ENCODE measurements at places on chromosomes 7 and 10.

GRCh38 chr10:12943425-12943824 lies 58.1 kb downstream of the CCDC3 start:
- no peak for DNase-seq

DNA sequence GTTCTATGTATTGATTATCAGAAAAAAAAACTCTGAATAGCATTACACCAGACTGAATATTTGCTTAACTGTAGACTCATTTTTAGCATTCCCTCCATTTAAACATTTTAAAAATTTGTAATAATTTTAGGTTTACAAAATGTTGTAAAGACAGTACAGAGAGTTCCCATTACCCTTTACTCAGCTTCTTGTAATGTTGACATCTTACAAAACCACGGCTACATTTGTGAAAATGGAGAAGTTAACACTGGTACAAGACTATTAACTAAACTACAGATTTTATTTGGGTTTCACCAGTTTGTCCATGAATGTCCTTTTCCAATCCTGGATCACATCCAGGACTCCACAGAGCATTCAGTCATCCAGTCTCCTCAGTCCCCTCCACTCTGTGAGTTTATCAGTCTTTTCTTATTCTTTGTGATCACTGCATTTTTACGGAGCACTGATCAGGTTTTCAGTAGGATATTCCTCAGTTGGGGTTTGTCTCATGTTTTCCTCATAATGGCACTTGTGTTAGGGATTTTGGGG lies 130.0 kb upstream of the EEPD1 start:
- no peak for DNase-seq

DNA sequence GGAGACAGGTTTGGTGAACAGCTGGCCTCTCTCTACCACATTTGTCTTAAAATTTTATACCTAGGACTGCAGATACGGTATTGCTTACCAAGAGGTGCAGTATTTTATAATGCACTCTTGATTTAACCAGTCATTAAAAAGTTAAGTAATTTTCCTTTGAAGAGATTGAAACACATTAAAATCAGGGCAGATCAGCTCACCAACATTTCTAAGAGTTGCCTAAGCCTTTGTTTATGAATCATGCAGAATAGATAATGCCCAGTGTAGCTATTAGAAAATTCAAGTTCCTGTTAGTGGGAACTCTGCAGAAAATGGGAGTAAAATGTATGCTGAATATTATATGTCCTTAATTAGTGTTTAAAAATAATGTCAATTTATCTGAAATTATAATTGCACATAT lies 140.2 kb upstream of the PRPS1L1 start:
- DNase-seq, result no peak

- no peak for DNase-seq
Measured at GRCh38 chr7:30930621-30931020, 19.0 kb downstream of the AQP1 start.

DNA sequence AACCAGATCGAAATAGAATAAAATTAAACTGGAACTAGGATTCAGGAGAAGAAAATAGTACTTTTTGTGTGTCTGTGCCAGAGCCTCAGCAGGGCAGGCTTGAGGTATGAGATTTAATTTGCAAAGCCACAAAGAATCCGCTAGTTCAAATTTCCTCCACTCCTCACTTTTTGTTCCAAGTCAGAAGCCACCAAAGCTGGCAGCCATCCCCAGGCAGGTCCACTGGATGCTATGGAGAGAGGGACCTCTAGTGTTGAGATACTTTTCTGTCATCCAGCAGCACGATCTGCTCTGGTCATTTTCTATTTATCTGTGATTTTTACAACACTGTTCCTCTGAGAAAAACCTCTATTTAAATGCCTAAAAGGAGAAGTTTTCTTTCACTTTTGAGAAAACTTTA lies 147.9 kb upstream of the FRMD4A start:
- DNase-seq, result no peak

GRCh38 chr10:23439961-23440889 lies 1.4 kb downstream of the OTUD1 start:
- DNase-seq, result no peak

DNA sequence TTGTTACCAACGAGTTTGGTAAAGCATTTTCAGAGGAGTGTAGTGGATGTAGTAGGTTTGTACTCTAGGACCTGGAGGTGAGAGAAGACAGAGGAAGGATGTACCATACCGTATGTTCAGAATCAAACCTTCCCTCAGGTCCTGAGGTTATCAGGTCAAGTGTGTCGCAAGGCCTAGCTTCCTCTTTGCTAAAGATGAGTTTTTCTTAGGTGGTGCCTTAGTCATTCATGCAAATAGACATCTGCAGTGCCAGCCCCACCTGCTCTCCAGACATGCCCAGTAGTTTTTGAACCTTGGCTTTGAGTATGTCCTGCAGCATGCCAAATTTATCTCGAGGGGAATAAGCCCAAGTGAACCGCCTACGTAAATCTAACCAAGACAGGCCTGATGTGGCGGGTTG lies 71.3 kb downstream of the HDAC9 start:
- DNase-seq, result no peak

DNA sequence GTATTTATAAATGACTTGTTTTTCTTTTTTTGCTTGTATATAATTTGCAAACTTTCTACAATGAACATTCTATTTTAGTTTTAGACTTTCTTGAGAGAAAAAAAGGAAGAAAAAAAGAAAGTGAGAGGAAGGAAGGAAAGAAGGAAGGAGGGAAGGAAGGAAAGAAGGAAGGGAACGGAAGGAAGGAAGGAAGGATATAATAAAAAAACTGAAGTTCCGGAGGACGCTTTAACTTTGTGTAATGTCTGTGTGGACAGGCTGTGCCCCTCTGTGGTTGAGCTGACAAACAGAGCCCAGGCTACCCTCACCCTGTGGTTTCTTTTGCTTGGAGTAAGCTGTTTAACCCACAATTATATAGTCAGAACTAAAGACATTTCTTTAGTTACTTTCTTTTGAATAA lies 108.7 kb downstream of the SEMA3D start:
- no peak for DNase-seq

DNA sequence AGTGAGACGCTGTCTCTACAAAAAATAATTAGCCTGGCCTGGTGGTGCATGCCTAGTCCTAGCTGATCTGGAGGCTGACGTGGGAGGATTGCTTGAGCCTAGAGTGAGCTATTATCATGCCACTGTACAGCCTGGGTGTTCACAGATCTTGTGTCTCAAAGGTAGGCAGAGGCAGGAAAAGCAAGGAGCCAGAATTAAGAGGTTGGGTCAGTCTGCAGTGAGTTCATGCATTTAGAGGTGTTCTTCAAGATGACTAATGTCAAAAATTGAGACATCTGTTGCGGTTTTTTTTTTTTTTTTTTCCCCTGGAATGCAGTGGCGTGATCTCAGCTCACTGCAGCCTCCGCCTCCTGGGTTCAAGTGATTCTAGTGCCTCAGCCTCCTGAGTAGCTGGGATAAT lies 5.4 kb downstream of the PPIA start:
- no peak for DNase-seq

Measured in stimulated activated CD8-positive, alpha-beta memory T cell treated with anti-CD3 and anti-CD28 coated beads, Interleukin-15, amount 100 ng/mL, for 4 hours (primary cell).